AG10803 (cell line): ENCODE measurements at places on chromosomes 11 and 22.
A peak's percentile ranks its signal among the peaks of the same experiment; 100 is the strongest.

GRCh38 chr22:39220890-39221850 lies 23.6 kb downstream of the PDGFB start:
- peak; percentile 74 for DNase-seq

GRCh38 chr11:107505647-107506225 lies 48.1 kb upstream of the CWF19L2 start:
- DNase-seq: no peak

DNA sequence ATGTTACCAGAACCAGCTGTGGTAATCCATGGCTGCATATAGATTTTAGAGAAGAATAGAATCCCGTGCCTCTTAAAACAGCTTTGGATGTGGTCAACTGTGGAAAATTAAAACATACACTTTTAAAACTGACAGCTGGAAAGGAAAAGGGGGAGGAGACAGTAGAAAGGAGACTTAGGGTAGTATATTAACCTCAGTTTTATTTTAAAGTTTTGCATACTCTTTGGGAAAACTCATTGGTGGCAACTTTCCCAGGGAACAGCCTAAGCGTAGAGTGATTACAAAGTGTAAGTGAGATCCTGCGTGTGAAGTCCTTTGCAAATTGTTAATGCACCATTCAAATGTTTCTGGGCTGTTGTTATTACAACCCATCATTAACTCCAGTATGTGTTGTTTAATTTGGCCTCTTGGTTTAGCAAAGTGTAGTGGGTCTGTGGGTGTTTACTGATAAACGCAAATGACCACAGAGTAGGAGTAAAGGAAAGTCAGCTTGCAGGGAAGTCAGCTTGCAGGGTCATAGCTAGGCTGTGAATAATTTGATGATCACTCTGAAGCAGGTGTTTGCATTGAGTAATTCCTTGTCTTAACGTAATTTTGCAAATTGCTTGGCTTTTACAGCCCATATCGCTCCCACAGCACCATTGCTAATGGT lies 88.0 kb upstream of the DBX1 start:
- no peak for DNase-seq

GRCh38 chr11:114088216-114088615 lies 28.7 kb downstream of the ZBTB16 start:
- DNase-seq: no peak

- peak; percentile 74 for DNase-seq
Observed at GRCh38 chr11:81005595-81005994, 1564.8 kb upstream of the TENM4 start.

- DNase-seq: no peak
Observed at GRCh38 chr11:70631624-70632047, 233.3 kb downstream of the CTTN start.
